ENCODE measurements at places on chromosomes 11 and 22.

DNA sequence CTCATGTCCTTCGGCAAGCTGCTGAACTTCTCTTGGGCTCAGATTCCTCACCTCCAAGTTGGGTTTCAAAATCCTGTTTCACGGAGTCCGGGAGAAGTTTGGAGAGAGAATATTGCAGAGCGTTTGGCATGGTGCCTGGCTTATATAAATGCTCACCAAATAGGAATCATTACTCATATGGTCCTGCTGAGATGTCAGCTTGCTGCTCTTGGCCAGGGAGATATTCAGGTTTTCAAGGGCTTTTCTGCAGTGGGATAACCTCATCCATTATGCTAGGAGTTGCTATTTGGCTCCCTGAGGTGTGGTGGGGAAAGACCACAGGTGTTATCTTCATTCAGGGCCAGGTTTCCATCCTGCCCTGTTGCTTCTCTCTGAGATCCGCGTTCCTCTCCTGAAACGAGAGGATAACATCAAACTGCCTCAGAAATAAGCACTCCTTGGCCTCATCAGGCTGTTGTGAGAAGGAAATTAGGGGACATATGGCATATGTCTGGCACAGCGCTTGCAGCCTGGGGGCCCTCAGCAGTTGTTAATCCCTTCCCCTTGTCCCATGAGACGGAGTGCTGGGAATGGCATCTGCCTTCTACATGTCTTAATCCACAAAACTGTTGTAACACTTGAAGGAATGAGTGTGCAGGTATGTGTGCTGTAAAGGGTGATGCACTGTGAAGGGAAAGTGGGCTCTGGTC is 29.9 kb upstream of the ACER3 start:
- DNase-seq = peak; percentile 73

DNA sequence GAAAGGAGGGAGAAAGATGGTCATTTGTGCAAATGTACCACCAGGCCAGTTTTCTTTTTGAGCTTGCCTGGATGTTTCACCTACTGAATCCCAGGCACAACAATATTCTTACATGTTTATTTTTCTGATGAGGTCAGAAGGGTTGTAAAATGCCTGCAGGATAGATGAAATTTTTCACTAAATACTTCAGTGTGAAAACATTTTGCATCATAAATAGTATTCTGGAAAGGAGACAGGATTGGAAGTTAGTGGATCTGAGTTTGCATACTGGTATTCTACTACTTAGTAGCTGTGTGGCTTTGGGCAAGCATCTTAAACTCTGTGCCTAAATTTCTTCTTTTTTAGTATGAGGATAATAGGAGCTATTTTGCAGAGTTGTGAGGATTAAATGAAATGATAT is 24.8 kb downstream of the RNF169 start:
- no peak for DNase-seq

- DNase-seq = no peak
Observed at GRCh38 chr11:69058511-69059270, 10.0 kb downstream of the TPCN2 start.

DNA sequence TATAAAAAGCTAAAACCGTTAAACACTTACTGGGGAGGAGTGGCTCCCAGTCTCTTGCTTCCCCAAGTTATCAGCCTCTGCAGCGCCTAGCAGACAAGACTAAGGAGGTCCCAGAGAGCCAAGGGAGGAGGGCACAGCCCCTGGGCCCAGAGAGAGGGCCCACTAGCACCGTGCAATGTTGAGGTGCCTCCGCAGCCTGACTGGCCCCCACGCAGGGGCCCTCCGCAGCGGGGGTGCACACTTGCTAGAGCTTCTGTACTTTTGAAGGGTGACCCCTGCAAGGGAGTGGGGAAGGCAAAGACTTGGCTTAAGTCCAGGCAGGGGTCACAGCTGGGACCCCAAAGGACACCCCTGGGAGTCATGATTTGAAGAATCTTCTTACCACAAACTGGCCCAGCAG is 98.0 kb downstream of the ADAMTS15 start:
- DNase-seq = no peak

DNA sequence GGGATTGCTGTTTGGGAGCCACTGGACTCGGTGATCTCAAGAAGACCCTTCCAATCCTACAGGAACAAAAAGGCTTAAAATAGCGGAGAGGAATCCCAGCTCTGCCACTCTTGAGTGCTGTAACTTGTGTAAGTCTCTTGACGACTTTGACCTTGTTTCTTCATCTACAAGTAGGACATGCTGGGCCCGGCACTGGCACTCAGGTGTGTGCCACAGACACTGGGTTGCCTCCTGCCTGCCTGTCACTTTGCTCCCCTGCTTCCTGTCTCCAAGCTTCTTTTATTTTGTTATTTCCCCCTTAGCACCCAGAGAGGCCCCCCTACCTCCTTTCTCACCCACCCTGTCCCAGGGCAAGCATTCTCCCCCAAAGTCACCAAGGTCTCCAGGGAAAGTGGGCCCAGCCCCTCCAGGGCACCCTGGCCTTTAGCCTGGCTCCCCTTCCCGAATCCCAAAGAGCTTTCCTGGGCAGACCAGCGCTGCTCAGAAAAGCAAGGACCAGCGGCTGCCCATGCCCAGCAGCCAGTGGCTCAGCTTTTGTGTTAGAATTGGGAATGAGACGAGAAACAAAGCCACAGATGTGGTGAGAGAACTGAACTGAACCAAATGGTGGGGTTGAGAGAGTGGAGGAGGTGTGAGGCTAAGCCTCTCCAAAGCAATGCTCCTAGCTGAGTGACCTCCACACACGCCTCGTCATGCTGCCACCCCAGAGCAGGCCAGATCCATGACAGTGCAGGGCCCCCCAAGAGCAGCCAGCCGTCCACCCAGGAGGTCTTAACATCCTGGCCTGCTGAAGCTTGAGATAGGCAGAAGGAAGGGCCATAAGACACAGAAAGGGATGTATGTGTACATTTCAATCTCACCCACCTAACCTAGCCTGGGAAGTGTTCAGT is 4.5 kb downstream of the TRIM29 start:
- no peak for DNase-seq

GRCh38 chr11:2754008-2754407 is 54.2 kb upstream of the KCNQ1OT1 start:
- DNase-seq = no peak

GRCh38 chr11:2812371-2812991 is 73.1 kb downstream of the CDKN1C start:
- DNase-seq = no peak

- DNase-seq = no peak
Observed at GRCh38 chr11:71214553-71215424, 37.6 kb downstream of the SHANK2 start.

DNA sequence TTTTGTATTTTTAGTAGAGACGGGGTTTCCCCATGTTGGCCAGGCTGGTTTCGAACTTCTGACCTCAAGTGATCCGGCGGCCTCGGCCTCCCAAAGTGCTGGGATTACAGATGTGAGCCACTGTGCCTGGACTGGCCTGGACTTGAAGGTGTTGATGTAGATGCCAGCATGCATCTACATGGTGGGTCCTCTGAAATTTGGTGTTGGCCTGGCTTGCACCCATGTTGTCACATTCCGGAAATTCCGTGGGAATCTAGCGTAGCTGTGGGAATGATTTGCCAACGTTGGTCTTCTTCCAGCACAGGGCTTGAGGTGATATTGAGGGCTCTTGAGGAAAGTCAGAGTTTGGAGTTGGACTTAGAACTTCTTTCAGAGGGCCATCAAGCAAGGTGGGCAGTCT is 6.5 kb downstream of the PACS1 start:
- no peak for DNase-seq

DNA sequence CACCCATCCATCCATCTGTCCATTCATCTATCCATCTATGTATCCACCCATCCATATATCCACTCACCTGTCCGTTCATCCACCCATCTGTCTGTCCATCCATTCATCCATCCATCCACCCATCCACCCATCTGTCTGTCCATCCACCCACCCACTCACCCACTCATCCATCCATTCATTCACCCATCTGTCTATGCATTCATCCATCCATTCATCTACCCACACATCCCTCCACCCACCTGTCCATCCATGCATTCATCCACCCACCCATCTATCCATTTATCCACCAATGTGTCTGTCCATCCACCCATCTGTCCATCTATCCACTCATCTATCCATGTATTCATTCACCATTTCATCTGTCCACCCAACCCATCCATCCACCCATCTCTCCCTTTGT is 33.3 kb downstream of the NADSYN1 start:
- DNase-seq = no peak

- no peak for DNase-seq
Observed at GRCh38 chr11:63913866-63914830, 2.8 kb downstream of the RCOR2 start.

DNA sequence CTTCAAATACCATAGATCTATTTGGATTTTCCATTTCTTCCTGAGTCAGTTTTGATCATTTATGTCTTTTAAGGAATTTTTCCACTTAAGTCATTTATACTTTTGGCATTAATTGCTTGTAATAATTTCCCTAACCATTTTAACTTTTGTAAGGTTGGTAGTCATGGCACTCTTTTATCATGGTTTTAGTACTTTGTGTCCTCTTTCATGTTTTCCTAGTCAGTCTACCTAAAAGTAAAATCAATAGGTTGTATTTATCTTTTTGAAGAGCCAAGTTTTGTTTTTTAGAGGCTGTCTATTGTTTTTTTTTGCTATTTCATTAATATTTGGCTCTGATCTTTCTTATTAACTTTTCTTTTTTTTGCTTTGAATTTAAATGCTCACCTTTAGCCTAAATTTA is 45.5 kb upstream of the IGLL5 start:
- DNase-seq = no peak

GRCh38 chr11:117313091-117313490 is 3.0 kb downstream of the BACE1 start:
- no peak for DNase-seq

DNA sequence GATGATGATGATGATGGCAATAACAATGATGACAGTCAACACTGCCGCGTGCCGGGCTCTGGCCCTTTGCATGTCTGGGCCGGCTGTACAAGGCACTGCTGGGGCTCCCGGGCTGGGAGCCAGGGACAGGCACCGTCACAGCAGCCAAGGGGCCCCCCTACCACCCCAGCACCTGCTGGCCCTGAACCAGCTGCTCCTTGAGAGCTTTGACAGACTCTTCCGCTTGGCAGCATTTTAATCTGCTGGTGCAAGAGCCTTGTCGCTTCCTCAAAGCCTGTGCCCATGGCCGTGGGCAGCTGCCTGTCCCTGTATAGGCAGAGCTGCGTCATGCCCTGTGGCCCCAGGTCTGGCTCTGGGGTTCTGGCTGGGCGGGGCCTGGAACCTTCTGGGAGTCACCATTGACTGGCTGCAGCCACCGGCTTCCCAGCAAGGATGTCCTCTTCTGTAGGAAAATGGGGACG is 12.9 kb upstream of the MUC6 start:
- DNase-seq = no peak
